ENCODE measurements at places on chromosomes 12 and 14.

- DNase-seq: peak; percentile 93
These were observed 72.7 kb downstream of the RIN3 start for GRCh38 chr14:92585981-92586937.

DNA sequence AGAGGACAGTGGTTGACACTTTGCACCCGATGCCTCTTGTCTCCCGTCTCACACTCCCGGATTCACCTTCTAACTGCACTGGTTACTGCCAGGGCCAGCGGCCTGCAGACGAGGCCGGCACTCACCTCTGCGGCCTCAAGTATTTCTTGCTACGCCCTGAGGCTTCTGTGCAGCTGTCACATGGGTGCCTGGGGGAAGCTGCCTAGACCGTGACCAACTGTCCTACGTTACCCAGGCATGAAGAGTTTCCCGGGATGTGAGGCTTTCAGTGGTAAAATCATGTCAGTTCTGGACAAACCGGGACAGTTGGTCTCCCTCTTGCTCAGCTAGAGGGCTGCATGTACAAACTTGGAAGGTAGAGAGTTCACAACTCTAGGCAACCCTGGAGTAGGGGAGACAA lies 274.5 kb downstream of the GLT1D1 start:
- DNase-seq: no peak

- no peak for DNase-seq
These were observed 1.3 kb upstream of the FLVCR2 start for GRCh38 chr14:75577090-75577489.

- peak; percentile 6 for DNase-seq
These were observed 362.6 kb downstream of the DAD1 start for GRCh38 chr14:22226381-22226780.

GRCh38 chr14:105495101-105495989 lies 4.3 kb downstream of the TEDC1 start:
- no peak for DNase-seq

- peak; percentile 68 for DNase-seq
These were observed 353.2 kb downstream of the ZFP36L1 start for GRCh38 chr14:68439676-68440075.

GRCh38 chr14:102046337-102047278 lies 40.2 kb downstream of the HSP90AA1 start:
- DNase-seq: peak; percentile 85

DNA sequence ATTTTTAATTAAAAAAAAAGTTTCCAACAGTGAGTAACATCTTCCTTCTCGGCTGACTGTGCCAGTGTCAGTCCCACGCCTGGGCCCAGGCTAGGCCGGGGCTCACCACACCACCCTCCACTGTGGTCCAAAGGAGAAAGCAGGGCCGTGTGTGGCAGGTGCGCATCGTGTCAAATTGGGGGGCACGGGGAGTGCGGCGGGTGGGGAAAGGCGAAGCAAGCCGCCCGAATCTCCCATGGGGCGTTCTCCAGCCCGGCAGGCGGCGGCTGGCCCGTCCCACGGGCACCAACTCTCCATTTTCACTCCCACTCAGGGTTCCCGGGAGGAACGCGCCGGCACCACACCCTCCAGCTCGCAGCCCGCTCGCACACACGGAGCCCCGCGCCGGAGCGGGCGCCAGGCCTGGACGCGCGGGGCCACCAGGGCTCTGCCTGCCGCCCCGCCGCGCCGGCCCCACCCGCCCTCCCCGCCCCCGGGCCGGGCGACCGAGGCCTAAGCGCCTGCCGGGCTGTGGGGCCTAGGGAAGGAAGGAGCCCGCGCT lies 604 bp downstream of the EEA1 start:
- DNase-seq: no peak

GRCh38 chr12:25529738-25530137 lies 23.3 kb downstream of the LMNTD1 start:
- peak; percentile 18 for DNase-seq

GRCh38 chr14:21014761-21015190 lies 10.1 kb downstream of the NDRG2 start:
- DNase-seq: peak; percentile 91

DNA sequence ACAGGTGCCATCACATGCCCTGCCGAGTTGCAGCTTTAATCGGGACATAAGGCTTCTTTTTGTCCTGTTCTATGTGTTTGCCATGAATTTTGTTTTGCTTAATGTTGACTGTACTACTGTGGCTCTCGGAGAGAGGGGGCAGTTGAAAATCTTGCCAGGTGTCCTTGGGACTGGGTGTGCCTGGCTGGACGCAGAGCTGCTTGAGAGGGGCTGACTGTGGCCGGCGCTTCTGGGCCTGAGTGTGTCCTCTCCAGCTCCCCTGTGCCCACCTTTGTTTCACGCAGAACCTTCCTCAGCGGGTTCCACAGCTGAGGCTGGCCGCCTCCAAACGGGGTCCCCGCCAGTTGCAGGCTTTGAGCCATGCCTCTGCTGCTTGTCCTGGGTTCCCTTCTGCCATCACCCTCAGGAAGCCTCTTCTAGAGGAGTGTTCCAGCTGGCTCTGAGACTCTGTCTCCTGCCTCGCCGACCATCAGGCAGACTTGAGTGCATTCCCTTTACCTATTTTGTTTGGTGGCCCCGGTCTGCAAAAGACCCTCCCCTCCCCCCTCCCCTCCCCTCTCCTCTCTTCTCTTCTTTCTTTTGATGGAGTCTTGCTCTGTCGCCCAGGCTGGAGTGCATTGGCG lies 49.7 kb downstream of the DDX51 start:
- DNase-seq: no peak

GRCh38 chr12:94109160-94109559 lies 39.2 kb upstream of the PLXNC1 start:
- peak; percentile 44 for DNase-seq

DNA sequence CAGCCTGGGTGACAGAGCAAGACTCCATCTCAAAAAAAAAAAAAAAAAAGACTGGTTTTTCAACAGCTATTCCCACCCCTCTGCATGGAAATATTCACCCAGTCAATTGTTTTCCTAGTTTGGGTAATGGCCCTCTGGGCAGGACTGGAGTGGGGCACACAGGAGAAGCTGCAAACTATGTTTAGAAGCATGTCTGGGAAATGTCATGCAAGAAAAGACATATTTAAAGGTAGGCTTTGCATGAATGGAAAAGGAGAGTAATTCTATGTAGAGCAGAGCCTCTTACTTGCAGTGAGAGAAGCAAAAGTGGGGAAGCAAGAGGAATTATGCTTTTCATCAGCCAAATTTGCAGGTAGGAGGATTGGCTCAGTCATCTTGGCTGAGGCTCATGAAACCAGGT lies 276.5 kb upstream of the PLEKHG7 start:
- DNase-seq: no peak

GRCh38 chr12:92654929-92655328 lies 47.9 kb upstream of the PLEKHG7 start:
- DNase-seq: peak; percentile 6

DNA sequence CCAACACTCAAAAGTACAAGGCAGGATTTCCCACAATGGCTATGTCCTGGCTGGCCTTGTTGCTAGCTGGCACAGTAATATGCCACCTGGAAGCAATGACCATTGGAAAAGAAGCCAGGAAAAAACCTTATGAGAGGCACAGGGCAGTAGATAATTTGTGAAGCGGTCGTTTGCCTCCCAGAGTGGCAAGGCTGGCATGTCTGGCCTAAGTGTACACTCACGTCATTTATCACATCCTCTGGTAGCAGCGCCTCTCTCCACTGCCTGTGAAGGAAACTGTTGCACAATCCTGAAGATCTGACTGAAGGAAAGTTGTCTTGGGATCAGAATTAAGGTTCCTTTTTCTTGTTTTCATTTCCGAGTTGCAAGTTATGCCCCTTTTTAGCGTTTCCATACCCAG lies 408.5 kb downstream of the ZFP36L1 start:
- no peak for DNase-seq

GRCh38 chr12:58349161-58349560 lies 407.8 kb downstream of the ATP23 start:
- DNase-seq: no peak

DNA sequence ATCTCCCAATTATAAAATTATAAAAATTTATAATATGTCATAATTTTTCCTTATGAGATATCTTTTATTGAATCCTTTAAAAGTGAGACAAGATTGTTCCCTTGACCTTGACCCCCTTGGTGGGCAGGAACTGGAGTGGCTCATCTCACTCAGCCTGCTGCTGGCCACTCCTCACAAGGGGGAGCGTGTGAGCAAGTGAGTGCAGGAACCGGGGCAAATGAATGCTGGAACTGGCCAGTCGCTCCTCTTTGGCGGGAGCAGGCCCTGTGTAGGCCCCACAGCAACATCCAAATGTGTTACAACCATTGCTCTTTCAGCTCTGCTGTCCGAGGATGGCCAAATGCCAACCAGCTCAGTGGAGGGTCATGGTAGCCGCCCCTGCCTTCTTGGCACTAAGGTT lies 178.8 kb downstream of the ETNK1 start:
- DNase-seq: no peak

DNA sequence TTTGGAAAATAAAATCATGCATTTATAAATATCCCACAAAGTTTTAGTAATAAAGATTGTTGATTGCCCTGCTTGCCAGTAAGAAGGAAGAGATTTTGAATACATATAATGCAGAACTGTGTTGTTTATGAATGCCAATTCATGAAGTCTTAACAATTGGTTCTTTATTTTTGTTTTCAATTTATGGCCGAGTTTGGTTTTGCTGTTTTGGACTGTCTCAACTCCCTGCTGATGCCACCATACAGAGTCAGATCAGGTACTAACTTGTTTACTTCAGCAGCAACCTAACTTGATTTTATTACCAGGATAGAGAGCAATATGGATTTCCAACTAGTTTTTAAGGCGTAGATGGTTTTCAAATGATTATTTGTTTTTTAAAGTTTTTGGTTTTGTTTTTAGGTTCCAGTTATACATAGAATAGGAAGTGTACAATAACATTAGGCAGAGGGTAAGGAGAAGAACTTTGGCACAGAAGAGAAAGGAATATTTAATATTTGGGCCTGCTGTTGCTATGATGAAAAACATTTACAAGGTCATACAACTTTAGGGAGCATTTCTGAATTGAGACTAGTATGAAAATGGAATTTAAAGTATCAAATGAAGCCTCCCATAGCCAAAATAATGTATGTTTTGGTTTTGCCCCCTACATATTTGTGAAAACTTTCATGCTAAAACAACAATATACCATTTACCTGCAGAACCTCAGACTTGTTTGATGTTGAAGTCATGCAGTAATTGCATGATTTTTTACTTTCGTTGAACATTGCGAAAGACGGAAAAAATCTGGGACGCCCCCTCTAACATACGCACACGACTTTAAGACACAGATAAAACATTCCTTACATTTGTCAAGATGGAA lies 904 bp upstream of the FAM177A1 start:
- no peak for DNase-seq

- peak; percentile 53 for DNase-seq
These were observed 33.4 kb downstream of the SLC11A2 start for GRCh38 chr12:50992819-50993218.

- DNase-seq: no peak
These were observed 200.6 kb upstream of the STXBP6 start for GRCh38 chr14:25250516-25250915.

DNA sequence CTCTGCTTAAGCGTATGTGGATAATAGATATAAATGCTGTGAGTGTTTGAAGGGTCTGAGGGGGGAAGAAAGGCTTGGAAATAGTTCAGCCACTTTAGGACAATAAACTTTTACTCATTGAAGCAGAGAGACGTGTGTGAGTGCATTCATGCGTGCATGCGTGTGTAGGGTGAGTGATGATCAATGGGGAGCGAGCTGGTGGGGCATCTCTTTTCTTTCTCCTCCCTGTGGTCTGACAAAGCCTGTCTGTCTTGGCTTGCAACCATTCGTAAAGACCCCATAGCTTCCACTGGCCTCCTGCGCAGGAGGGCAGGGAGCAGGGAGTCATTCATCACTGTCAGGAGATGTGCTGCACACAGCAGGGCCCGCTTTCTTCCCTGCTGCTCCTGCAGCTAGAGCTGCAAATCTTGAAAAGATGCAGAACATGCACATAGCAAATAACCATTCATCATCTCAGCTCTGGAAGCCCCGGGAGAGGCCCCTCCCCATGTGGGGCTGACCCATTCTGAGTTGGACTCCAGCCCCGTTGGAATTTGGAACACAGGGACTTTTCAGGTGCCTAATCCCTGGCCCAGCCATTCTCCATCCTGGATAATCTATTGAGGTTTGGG lies 223.2 kb downstream of the PPM1H start:
- DNase-seq: peak; percentile 64

- DNase-seq: no peak
These were observed 4.4 kb upstream of the TDRD9 start for GRCh38 chr14:103923863-103924262.

GRCh38 chr12:84644908-84645307 lies 267.7 kb downstream of the SLC6A15 start:
- DNase-seq: no peak

GRCh38 chr14:52522033-52522432 lies 30.3 kb downstream of the TXNDC16 start:
- DNase-seq: no peak

GRCh38 chr12:39301422-39301821 lies 141.5 kb downstream of the KIF21A start:
- peak; percentile 9 for DNase-seq

GRCh38 chr14:77599889-77600288 lies 16.5 kb downstream of the SPTLC2 start:
- no peak for DNase-seq

DNA sequence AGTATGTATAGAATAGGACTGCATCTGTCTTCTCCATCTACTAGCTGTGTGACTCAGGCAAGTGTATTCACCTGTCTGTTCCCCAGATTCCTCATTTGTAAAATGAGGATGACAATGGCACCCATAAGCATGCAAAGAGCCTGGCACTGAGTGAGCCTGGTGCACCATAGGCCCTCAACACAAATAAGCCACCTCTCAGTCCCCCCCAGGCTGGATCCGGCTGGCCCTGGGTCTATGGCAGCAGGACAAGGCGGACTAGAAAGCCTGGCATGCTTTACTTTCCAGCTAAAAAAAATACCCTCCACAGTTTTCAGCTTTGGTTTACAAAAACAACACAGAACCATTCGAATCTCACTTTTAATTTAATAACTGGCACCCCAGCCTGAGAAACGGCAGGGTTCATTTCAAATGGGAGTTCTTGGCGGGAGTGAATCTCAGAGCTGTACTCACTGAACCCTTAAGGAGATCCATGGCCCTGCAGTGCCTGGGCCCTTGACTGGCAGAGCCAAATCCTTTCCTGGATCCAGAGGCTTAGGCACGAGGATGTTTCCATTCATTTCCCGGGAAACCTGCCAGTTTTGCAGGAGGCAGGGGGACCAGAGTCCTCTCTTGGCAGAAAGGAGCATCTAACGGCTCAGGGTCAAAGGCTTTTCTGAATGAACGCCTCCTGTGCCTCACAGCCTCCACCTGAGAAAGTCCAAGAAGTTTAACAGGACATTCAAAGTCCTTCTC lies 17.7 kb downstream of the SYNE3 start:
- peak; percentile 63 for DNase-seq

GRCh38 chr14:63011623-63012022 lies 33.6 kb downstream of the KCNH5 start:
- no peak for DNase-seq

GRCh38 chr12:108638997-108639822 lies 5.5 kb upstream of the SELPLG start:
- no peak for DNase-seq
